ENCODE measurements at places on chromosomes 7 and 10.

DNA sequence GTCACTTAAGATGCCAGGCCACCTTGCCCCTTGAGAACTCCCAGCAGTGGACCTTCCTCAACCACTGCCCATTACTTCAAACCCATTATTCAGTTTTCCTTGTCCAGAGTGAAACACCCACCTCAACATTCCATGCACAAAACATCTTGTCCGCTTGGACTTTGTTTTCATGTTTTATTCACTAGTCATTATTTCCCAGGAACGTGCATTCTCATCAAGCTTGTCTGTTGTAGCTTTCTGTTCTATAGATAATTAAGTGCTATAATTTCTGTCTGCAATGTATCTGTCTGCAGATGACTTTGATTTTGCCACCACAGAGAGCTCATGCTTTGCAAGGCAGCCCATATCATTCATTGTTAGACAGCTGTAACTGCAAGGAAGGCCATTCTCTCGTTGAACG lies 117.4 kb downstream of the RAB18 start:
- DNase-seq, result no peak

- DNase-seq, result peak; percentile 87
Measured at GRCh38 chr7:46034056-46034768, 113.1 kb upstream of the IGFBP3 start.

DNA sequence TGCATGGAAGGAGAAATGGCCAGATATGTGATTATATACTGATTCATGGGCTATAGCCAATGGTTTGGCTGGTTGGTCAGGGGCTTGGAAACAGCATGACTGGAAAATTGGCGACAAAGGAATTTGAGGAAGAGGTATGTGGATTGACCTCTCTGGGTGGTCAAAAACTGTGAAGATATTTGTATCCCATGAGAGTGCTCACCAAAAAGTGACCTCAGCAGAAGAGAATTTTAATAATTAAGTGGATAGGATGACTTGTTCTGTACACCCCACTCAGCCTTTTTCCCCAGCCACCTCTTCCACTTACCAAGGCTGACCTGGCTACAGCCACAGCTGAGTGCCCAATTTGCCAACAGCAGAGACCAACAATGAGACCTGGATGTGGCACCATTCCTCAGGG lies 146.7 kb downstream of the GPR37 start:
- no peak for DNase-seq

- no peak for DNase-seq
Measured at GRCh38 chr7:1848013-1848640, 178.1 kb downstream of the ELFN1 start.

DNA sequence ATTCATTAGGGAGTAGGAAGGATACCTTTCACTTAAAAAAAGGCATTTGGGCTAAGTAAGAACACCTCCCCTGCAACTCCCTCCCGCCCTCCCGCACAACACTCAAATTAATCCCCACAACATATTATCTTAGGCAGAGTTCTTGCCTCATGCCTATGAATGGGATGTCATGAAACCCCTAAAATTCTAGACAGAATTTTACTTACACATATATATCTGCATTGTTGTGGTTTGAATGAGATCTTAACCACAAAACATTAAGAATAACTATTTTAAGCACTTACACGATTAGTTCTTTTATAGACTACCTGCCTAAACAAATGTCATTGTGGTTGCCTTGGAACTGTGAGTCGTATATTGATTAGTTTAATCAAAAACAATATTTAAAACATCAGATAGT lies 4.5 kb upstream of the ITGB1 start:
- no peak for DNase-seq

DNA sequence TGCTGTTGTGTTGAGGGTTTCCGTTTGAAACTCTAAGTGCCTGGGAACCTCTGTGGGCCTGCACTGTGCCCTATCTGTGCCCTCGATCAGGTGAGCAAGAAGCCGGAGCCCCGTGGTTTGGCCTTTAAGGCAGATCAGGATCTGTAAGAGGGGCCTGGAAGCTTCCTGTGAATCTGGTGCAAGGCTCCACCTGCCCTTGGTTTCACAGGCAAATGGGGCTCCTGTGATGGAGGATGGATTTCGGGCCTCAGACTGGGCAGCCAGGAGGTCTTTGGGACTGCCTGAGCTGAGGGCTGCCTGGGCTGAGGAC lies 21.6 kb downstream of the SCART1 start:
- no peak for DNase-seq

GRCh38 chr7:81457852-81458522 lies 311.9 kb downstream of the HGF start:
- DNase-seq, result peak; percentile 73
